Stimulated activated CD8-positive, alpha-beta memory T cell treated with anti-CD3 and anti-CD28 coated beads, Interleukin-2, amount 100 ng/mL, for 48 hours (primary cell): ENCODE measurements at places on chromosomes 6 and 20.

DNA sequence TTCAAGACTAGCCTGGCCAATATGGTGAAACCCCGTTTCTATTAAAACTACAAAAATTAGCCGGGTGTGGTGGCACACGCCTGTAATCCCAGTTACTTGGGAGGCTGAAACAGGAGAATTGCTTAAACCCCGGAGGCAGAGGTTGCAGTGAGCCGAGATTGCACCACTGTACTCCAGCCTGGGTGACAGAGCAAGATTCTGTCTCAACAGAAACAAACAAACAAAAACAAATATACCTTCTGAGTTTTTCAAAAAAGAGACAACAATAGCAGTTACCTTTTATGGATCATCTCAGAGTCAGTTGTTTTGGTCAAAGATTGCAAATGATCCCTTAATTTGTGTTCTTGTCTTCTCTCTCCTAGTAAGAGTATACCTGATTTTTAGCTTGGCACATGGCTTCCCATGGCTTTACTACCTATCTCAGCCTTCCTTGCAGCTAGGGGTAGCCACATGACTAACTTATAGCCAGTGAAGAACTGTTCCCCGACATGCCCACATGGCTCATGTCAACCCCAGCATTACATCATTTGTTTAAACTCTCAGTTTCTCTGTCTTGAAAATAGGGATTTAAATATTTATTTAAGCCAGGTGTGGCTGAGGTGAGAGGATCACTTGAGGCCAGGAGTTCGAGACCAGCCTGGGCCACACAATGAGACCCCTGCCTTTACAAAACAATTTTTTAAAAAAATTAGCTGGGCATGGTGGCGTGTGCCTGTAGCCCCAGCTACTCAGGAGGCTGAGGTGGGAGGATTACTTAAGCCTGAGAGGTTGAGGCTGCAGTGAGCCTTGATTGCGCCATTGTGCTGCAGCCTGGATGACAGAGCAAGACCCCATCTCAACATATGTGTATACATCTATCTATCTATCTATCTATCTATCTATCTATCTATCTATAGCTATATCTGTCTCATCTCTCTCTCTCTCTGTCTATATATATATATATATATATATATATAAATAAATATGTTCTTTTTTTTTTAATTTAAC, 25.0 kb upstream of the SLC9A8 start:
- no peak for DNase-seq

DNA sequence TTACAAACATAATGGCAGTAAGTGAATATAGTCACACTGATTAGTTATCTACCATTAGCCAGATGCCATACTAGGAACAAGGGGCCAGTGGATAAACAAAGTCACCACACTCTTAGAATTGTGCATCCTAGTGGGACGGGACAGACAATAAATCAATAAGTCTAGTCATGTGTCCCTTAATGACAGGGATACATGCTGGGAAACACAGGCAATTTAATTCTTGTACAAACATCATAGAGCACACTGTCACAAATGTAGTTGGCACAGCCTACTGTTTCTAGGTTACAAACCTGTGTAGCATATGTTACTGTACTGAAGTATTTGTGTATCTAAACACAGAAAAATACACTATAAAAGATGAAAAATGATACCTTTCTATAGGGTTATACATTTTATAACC, 123.0 kb upstream of the FAM184A start:
- no peak for DNase-seq

- DNase-seq, result no peak
Observed at GRCh38 chr6:131060311-131060710, 2.7 kb downstream of the EPB41L2 start.

DNA sequence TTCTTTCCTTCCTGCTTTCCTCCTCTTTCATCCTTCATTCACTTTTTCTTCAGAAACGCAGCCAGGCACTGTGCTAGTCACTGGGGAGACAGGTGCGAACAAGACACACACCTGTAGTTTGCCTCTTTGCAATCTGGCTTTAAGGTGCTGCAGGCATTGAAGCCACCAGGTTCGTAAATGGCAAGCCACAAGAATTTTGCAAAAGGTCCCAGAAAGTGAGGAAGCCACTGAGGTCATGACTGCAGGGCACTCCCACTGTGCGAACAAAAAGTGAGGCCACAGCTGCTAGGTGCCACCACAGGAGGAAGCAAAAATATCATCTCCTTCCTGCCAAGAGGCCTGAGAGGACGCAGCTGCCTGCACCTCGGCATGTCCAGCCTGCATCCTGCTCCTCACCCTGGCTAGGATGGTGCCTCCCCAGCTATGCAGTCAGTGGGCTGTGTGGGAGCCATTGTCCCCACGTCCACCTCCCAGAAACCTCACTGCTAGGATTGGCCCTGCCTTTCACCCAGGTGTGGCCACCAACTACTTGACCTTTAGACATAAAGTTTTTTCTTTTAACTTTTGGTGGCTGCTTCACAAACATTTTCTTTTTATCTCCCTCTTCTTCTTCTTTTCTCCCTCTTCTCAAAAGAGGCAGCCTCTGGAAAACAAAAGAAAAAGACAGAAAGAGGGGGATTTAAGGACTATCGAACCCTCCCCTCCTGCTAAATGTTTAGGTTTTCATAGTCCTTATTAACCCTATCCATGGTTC, 230.8 kb downstream of the BCAS1 start:
- peak; percentile 23 for DNase-seq

DNA sequence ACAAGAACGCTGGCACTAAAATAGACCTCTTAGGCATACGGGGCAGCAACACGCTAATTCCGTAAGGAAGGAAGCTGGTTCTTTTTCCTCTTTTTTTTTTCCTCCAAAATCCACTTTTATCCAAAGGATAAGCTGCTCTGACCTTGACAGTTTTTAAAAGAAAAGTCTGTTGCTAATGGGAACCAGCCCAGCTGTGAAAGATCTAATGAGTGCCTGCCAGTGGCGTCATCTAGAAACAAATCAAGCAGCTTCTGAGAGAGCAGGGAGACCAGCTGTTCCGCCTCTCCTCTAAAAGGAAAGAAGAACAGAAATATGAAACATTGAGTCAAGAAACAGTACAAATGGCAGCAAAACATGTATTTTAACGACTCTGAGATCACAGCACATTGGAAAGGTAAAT, 78.6 kb downstream of the FAXC start:
- no peak for DNase-seq

DNA sequence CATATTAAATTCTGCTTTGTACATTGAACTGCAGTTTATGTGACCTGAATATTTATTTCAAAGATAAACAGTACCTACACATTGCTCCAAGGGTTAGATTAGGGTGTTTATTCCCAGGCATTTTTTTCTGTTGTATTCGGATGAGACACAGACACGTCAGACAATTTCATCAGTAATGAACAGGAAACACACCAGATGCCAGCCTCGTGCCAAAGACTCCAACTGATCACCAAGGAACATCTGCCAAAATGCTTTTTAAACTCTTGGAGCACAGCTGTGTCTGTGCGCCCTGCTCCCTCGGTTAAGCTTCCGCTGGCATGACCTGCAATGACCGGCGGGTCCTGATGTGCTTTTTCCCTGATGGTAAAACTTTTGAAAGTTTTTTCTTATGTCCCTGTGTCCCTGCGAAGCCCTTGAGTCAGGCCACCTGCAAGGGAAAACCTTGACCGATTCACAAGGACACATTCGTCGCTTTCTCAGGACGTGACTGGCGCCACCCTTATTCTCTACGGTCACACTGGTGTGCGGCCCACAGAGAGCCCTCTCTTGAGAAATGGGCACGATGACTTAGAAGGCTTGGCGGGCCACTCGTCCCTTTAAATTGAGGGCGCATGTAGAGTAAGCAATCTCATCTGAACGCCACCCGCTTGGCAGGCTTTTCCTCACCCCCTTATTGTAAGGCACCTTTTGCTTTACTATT, 173.9 kb downstream of the QKI start:
- no peak for DNase-seq
